ENCODE measurements at places on chromosomes 1 and 21. TPM values are rescaled to one million over a fixed set of nuclear protein-coding genes. Genes with fewer than 3 reads are reported as not detected.
A peak's percentile ranks its signal among the peaks of the same experiment; 100 is the strongest.

DNA sequence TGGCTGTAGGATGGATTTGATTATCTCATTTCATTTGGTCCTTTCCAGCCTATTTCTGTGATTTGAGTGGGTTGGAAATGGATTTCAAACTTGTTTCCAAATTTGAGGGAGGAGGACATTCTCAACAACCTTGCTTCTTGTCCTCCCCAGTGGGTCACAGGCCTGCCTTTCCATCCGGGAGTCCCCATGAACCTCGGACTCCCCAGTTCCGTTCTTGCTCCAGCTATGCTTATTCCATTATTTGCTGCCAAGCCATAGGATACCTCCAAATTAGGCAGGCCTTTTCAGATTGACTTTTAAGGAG, 97.8 kb downstream of the DUSP10 start:
- H3K4me1 ChIP-seq = no peaks in the 10 kb centered on the region
- no peak overlapping the region for H3K27ac ChIP-seq
- H3K27me3 ChIP-seq = peaks cover 3% of the 10 kb centered on the region
- H3K36me3 ChIP-seq = no peaks in the 10 kb centered on the region

GRCh38 chr1:167148421-167148820, 54.5 kb downstream of the STYXL2 start:
- H3K36me3 ChIP-seq = no peaks in the 10 kb centered on the region
- no peak overlapping the region for H3K27ac ChIP-seq
- DNase-seq = no peak
- no peaks in the 10 kb centered on the region for H3K27me3 ChIP-seq

DNA sequence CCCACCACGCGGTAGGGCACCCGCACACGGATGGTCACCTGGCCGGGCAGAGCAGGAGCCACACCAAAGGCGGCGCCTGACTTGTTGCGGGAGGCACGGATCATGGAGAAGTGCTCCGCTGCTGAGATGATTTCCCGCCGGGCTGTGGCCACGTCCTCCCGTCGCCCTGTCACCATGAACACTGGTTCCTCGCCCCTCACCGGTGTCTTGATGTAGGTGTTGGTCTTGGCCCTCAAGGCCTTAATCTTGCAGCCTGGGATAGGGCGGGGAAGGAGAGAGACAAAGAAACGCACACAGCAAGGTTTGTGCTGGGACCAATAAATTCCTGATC, 4.9 kb downstream of the MEX3A start:
- DNase-seq = no peak
- H3K4me1 ChIP-seq = peaks cover 52% of the 10 kb centered on the region
- H3K4me3 ChIP-seq = peak overlapping the region; percentile 97
- H3K27ac ChIP-seq = no peak overlapping the region
- no peaks in the 10 kb centered on the region for H3K27me3 ChIP-seq

DNA sequence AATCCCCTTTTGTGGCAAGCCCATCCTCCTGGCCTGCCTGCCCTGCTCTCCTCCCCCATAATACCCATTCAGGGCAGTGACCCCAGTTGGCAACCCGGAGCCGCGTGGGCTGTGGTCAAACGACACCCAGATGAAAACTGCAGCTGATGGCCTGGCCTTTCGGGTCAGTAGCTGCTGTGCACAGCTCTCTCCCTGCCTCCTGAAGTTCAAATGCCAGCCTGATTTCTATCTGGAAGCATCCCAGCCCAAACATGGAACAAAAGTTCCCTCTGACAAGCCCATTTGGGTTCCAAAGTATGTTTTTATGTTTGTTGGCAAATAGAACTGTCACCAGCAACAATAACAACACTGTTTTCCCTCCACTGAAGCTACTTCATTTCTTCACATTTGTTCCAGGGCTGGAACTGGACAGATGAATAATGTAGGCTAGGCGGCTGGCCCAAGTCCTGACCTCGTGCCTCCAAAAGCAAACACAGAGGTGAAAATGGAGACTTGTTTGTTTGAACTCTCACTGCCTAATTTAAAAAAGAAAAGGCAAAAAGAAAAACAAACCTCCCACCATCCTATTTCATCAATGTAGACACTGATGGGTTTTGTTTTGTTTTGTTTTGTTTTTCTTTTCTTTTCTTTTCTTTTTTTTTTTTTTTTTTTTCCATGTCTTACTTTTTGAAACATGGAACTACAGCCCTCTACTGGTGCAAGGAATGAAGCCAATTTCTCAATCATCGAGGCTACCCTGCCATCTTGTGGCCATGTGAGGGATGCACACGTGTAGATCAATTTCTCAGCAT, 179.0 kb downstream of the ADSS2 start:
- peaks cover 5% of the 10 kb centered on the region for H3K27me3 ChIP-seq
- H3K4me1 ChIP-seq = peaks cover 14% of the 10 kb centered on the region
- DNase-seq = peak; percentile 75
- no peak overlapping the region for H3K27ac ChIP-seq

The ID3 gene
- 495 TPM for total RNA-seq

All from type B pancreatic cell (in vitro differentiated cells).